Mesendoderm (in vitro differentiated cells): ENCODE measurements at places on chromosomes 16 and 17.

GRCh38 chr16:88487920-88488851 is 35.1 kb downstream of the ZFPM1 start:
- no peak for DNase-seq

DNA sequence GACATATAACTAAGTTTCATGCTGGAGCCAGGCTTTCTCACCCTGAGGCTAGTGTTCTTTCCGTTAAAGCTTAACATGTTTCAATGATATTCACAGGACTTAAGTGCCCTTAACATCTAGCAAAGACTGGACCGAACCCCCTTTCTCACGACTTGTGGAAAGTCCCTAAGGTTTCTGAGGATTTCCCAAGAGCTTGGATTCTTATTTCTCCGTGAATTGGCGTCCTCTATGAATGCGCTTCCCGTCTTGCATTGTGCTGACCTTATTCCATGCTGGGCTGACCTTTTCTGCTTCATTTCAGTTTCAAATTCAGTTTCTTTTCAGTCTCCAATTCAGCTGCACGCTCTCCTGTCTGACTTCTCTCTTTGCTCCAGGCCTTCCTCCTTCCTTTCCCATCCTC is 206.4 kb downstream of the HS3ST3A1 start:
- no peak for DNase-seq

GRCh38 chr17:78840530-78840779 is 159 bp downstream of the USP36 start:
- DNase-seq: no peak

GRCh38 chr17:2799653-2800052 is 3.4 kb downstream of the RAP1GAP2 start:
- DNase-seq: no peak

DNA sequence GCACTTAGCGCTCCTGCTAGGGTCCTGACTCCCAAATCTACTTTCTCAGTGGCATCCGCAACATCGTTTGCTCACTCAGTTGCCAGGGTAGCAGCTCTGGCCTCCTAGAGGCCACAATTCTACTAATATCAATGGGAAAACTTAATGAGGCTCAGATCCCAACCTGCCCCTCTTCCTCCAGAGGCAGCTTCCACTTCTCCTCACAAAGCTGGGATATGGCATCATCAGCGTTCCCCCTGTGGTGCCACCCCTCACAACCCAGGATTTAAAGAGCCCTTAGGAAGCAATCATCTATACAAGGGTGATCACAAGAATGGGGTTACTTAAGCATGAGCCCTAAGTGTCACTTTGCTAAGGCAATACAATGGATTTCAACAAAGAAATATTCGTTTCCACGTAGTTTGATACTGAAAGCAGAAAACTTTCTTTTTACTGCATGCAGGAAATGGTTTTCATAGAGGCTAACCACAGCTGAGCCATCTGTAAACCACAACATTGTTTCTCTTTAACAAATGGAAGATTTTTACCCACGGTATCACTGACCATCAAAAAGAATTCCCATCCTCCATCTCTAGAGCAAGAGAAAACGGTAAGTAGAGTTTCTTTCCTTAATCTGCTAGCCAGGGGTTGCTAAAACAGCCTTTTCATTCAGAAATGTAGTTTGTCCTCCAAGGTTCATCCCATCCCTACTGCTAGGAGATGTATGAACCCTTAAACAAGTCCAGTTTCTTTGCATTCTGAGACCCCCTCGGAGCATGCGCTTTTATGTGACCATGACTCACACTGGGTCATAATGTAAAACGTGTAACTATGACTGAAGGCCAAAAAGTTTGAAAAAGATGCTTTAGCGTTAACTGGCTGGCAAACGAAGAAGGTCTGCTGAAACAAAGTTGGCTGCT is 68.3 kb upstream of the BCAR1 start:
- no peak for DNase-seq

DNA sequence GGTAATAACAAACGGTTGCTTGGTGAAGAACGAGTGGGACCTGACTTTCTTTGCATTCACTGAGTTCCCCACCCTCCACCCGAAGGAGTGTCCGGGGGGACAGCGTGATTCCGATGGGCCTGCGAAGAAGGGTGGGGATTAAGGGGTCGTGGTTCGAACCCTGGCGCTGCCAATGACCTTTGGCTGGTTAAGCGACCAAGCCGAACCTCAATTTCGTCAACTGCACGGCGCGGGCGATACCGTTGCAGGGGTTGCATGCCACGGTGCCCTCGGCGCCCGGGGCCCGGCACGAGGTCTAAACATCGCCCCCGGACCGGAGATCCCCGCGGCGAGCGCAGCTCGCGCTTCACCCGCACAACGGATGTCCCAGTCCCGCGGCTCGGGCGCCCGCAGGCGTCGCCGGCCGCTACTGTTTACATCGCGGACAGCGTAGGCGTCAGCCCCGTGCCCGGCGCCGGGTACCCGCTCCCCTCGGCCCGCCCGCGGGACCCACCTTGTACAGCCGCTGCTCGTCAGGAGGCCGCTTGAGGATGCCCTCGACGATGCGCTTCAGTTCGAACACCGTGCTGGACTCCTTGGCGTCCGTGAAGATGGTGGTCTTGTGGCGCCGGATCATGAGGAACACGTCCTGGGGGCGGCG is 460 bp downstream of the ELOB start:
- peak; percentile 34 for DNase-seq

- no peak for DNase-seq
Observed at GRCh38 chr17:497241-498034, 144.8 kb upstream of the RPH3AL start.

DNA sequence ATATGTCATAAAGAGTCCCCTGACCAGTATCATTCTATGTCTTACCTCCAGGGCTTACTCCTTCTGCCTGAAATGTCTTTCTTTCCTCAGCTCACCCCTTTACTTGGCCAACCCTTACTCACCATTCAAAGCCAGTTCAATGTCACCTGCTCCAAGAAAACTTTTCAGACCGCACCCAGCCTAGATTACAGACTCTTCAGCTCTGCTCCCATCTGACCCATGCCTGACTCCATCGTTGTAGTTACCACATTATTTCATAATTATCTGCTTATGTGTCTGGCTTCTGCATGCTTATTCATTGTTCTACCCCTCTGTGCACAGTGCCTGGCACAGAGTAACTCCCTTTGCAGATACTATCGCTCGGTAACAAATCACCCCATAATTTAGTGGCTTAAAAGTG is 62.5 kb upstream of the TOB1 start:
- DNase-seq: no peak

DNA sequence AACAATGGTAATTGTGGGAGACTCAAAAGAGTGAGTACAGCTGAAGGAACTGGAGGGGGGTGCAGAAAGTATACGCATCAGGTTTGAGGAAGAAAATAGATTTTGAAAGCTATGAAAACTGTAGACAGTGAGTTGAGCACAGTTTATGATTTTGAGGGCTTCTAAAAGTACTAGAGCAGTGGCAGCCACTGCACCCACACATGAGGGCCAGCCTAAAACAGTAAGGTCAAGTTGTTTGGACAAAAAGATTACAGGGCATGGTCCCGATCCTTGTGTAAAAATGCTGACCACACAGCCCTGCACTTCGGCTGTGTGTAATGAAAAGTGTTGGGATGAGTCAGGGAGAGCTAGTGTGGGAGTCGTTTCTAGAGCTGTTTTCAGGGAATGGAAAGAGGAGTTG is 2282.1 kb downstream of the TP53TG3F start:
- DNase-seq: no peak

DNA sequence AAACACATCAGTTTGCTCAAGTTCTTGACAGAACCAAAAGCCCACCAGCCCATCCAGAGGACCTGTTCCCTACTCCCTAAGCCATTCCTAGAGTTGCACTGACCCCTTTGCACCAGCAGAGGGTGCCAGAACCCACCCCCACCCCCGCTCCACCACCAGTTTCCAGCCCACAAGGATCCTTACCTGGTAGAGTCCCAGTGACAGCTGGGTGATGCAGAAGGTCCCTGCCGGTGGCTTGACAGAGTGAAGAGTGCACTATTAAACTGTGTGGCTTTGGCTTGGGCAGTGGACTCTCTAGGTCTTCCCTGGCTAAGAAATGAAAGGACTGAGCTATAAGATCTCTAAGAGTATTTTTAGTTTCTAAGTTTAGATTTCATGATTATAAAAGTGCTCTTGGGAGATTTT is 73.3 kb upstream of the MTMR4 start:
- peak; percentile 83 for DNase-seq

DNA sequence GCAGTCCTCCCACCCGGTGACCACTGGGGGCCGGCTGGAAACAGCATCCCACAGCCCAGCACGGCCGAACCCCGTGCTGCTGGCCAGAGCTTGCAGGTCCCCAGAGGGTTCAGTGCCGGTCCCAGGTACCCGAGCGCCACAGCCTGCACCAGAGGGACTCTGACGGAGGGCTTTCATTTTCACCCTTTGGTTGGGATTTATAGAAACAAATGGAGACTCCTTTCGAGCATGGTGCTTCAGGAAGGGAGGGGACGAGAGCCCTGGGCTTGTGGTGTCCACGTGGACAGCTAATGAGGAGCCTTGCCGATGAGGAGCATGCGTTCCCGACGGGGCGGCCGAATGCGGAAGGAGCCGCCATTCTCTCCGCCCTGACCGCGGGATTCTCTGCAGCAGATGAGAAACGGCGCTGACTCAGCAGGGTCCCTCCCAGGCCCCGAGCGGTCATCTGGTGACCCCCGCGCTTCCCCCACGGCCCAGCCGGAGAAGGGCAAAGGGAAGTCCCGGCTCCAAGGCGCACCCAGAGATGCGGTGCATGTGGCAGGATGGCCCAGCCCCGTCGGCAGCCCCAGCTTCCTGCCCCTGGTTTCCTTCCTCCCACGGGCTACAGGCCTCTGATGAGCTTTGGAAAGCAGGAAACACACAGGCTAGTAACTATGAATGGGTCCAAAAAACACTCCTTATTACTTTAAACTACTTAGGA is 9.8 kb downstream of the SLC38A10 start:
- DNase-seq: no peak

DNA sequence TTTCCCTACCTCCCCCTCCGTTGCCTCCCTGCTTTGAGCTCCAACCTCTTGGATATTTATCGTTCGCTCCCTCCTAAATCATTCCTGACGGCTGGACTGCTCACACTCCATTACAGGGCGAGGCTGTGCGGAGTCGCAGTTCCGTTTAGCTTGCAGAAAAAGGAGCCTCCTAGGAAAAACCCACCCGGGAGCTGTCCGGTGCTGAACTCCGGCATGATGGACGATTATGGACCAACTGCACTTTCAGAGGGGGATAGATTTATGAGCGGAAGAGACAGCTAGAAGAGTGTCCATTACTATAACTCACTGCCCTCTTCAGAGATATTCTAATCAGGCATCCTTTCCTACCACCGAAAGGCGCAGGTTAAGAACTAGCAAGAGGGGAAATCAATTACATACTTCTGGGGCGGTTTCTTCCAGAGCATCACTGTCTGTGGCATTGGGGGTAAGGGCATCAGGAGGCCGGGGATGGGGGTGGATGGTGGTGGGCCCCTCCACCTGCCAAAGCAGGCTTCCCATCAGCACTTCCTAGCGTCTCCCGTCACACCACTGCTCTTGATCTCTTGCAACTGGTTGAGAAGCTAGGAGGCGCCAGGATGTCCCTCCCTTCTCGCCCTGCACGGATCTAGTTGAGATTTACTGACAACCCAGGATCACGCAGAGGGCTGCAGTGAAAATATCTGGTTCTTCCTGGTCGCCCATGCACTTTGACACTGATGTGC is 251.2 kb downstream of the ENGASE start:
- peak; percentile 29 for DNase-seq

DNA sequence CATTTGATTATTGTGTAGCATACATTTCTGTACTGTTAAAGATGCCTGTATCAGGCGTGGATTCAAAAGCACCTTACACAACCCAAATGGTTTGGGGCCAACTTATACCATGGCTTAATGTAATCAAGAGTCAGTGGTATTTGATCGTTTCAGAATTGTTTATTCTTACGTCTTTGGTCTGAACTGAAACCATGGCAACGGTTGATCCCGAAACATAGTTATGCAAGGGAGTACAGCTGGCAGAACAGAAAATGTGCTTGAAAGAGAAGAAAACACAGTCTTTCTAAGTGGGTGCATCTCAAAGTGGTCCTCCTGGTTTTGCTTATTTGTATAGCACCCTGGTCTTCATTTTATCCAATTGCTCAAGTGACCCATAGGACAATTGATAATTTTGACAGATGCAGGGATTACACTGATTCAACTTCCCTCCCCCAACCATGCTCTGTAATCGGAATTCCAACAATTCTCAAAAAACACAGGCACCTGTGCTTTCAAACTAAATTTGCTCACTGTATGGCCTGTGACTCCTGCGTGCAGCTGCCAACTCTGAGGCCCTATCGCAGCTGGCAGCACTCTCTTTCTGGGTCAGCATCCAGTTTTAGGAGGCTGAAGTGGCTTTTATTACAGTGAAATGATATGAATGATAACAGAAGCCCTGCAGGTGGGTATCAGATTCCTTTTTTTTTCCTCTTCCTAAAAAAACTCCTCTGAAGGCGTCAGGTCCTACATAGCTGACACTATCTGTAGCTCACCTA is 77.0 kb upstream of the AXIN2 start:
- peak; percentile 14 for DNase-seq

GRCh38 chr16:89922477-89922883 is 662 bp upstream of the TUBB3 start:
- DNase-seq: peak; percentile 94

- no peak for DNase-seq
Observed at GRCh38 chr16:50640391-50640790, 40.7 kb downstream of the SNX20 start.

GRCh38 chr16:64150193-64150592 is 971.7 kb downstream of the CDH11 start:
- DNase-seq: no peak

GRCh38 chr16:58464916-58465731 is 34.8 kb upstream of the NDRG4 start:
- DNase-seq: peak; percentile 78

DNA sequence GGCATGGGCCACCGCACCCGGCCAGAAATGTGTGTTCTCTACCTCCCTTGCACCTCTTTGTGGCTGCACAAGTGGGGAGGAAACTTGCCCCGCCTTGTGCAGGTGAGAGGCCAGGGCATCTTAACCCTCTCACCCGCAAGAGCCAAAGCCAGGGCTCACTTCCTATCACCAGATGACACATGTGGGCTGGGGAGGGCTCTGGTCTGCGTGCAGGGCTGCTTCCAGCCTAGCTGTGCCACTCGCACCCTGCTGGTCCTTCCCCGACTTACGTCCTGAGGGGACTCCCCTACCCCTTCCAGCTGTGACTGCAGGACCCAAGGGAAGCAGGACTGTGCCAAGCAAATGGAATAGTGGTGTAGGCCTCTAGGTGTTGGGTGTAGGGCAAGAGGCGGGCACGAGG is 6.9 kb downstream of the MIEF2 start:
- DNase-seq: no peak

- no peak for DNase-seq
Observed at GRCh38 chr17:8243827-8244226, 4.0 kb downstream of the CTC1 start.

GRCh38 chr16:14609716-14610115 is 20.3 kb downstream of the PARN start:
- no peak for DNase-seq

- DNase-seq: no peak
Observed at GRCh38 chr17:17745476-17746455, 64.5 kb downstream of the RAI1 start.

- DNase-seq: peak; percentile 49
Observed at GRCh38 chr16:85372627-85373372, 240.3 kb upstream of the GSE1 start.
